Stimulated activated CD4-positive, alpha-beta T cell treated with anti-CD3 and anti-CD28 coated beads, Interleukin-1b, Interleukin-23, amount 100 ng/mL, for 1 hour (primary cell): ENCODE measurements at places on chromosomes 12 and 14.

DNA sequence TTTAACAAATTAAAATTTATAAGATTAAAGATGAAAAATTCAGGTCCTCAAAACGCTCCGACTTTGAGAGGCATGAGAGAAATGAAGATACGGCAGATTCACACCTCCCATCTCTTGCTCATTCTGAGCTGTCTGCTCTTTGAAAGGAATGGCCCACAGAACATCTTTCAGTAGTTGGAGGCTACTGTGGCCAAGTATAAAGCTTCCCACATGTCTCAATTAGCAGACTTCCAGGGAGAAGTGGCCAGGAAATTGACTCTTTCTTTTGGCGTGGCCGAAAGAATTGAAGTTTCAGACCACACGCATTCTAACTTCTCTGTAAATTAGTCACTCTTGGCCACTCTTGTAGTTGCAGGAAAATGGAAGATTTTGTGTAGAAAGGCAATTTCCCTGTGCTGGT lies 129.2 kb downstream of the DIP2B start:
- no peak for DNase-seq

DNA sequence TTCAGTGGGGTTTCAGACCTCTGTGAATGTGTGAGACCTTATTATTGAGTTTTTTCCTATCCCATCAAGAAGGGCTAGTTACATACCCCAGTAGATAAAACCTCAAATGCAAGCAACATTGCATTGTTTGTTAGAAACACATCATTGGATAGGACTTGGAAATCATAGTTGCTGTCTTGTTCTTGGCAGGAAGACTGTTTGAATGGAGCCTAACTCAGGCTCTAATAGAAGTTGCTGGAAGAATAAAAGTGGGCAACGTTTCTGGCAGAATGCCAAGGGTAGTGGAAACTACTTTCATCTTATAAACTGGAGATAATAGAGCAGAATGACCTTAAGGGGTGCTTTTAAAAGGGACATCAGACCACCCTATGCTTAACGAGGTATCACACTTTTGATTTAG lies 9.9 kb upstream of the PTHLH start:
- DNase-seq = no peak

DNA sequence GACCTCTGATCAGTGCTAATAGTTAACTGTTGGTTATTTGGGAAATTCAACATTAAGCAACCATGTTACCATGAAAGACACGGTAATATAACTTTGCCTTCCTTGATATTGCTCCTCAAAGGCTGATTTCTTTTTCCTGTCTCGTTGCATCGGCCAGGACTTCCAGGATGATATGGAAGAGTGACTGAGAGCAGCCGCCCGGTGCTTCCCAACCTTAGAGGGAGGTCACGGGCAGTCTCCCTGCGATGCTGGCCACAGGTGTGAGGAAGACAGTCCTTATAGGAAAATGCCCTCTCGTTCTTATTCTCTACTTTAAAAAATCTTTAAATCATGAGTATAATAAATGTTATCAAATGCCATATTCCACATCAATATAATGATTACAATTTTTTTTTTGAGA lies 33.1 kb upstream of the GPR132 start:
- DNase-seq = no peak

GRCh38 chr14:90678846-90679362 lies 137.3 kb downstream of the TTC7B start:
- no peak for DNase-seq
